ENCODE measurements at places on chromosomes 5 and 9. TPM values are rescaled to one million over a fixed set of nuclear protein-coding genes. Genes with fewer than 3 reads are reported as not detected.

Gene GRIA1
- polyA plus RNA-seq, result 0.28 TPM

Gene NFIB
- 84.4 TPM for polyA plus RNA-seq

Gene DNAJB5
- polyA plus RNA-seq, result 38.8 TPM

Gene ANKRD55
- 0.27 TPM for polyA plus RNA-seq

Gene PHYHD1
- polyA plus RNA-seq, result 45.1 TPM

Gene TEX48
- not detected for polyA plus RNA-seq

Gene FAM78A
- 44.5 TPM for polyA plus RNA-seq

Gene TYRP1
- polyA plus RNA-seq, result 2.2 TPM

Gene ADAMTSL2
- 4.0 TPM for polyA plus RNA-seq

Gene GABRA1
- not detected for polyA plus RNA-seq

Gene MACIR
- 13.6 TPM for polyA plus RNA-seq

Gene ENHO
- polyA plus RNA-seq, result 4.3 TPM

Gene SLC12A7
- 10.2 TPM for polyA plus RNA-seq

- DNase-seq, result no peak
Observed at GRCh38 chr9:86892576-86892975, 54.7 kb downstream of the GAS1 start.

- no peak for DNase-seq
Observed at GRCh38 chr9:137365056-137365455, 57.9 kb downstream of the EXD3 start.

- no peak for DNase-seq
Observed at GRCh38 chr9:37290940-37291485, 131.5 kb upstream of the GRHPR start.

DNA sequence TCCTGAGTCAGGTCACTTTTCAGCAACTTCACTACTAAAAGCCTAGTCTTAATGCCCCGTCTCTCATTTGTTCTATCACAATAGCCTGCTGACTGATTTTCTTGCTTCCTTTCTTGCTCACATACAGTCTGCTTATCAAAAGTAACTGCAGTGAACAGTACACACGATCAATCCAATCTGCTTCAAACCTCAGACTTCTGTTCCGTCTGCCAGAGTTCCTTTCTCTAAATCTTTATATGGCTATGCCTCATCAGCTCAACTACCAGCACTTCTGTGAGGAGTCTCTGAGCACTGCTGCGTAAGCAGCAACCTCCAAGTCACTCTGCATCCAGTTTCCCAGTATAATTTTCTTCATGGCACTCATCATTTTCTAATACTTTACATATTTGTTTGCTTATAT, 34.8 kb upstream of the PUM3 start:
- no peak for DNase-seq

GRCh38 chr5:115838885-115839518, 2.4 kb downstream of the ATG12 start:
- DNase-seq, result peak; percentile 48

GRCh38 chr9:28166179-28166578, 592.9 kb upstream of the C9orf72 start:
- no peak for DNase-seq

- peak; percentile 61 for DNase-seq
Observed at GRCh38 chr9:111661150-111661801, at the start of gene GNG10. GNG10 (plus strand) TSS chr9:111661605; CDS start chr9:111661635, 30 bp downstream.

DNA sequence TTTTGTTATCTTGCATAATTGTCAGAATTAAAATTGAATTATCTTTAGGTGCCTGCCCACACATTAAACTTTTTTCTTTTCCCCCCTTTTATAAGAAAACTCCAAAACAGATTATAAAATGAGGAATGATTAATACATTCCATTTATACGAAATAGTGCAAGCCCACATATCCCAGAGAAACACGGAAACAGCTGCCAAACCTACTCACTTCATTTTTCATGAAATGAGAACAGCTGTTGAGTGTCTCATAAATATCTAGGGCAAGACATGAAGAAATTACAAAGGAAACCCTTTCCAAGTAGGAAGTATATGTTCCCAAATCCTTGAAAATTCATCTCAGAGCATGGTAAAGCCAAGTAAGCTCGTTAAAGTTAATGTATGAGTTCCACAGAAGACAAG, 459.4 kb upstream of the NMUR2 start:
- peak; percentile 11 for DNase-seq

DNA sequence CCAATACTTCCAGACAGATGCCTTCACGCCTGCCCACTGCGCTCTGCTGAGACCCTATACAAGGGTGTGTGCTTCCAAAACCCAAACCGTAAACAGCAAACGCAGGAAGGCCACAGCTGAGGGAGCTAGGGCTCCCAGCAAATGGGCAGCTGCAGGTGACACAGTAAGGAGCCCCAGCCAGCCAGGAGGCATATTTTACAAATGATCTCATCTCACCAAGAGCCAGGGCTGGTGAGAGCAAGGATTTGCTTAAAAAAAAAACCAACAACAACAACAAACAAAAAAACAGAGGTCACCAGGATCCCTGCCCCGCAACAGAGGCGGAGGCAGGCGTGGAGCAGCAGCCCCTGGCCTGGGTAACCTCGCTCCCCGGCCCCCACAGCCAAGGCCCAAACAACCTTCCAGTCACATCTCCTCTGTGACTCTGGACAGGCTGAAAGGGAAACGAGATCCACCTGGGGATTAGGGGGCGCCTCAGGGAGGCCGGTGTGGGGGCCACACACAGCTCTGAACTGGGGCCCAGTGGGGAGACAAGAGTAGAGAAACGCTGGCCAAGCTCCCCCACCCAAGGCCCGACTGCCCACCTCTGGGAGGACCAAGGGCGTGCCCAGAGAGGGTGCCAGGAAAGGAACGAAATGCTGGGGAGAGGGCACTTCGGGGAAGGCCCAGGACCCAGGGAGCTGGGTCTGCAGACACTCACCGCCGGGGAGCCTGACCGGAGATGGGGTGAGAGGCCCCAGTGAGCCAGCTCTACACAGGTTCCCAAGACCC, 3.3 kb downstream of the NACC2 start:
- DNase-seq, result no peak

DNA sequence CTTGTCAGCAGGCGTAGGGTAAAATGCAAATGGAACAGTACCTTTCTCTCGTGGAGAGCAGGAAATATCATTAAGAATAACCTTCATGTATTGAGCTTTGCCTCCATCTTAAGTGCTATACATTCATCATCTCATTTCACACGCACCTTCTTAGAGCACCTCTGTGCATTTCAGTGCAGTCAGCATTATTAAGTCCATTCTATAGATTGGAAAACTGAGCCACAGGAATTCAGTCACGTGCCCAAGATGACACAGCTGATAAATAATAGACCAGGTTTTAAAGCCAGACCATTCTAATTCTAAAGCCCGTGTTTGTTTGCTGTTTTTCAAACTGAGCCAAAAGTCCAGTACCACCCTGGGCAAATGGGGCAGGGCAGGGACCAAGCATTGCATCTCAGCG, 109.2 kb upstream of the WWC1 start:
- no peak for DNase-seq

GRCh38 chr5:11346336-11346735, 557.9 kb downstream of the CTNND2 start:
- no peak for DNase-seq

GRCh38 chr5:73943397-73943796, 317.4 kb downstream of the ARHGEF28 start:
- DNase-seq, result no peak

DNA sequence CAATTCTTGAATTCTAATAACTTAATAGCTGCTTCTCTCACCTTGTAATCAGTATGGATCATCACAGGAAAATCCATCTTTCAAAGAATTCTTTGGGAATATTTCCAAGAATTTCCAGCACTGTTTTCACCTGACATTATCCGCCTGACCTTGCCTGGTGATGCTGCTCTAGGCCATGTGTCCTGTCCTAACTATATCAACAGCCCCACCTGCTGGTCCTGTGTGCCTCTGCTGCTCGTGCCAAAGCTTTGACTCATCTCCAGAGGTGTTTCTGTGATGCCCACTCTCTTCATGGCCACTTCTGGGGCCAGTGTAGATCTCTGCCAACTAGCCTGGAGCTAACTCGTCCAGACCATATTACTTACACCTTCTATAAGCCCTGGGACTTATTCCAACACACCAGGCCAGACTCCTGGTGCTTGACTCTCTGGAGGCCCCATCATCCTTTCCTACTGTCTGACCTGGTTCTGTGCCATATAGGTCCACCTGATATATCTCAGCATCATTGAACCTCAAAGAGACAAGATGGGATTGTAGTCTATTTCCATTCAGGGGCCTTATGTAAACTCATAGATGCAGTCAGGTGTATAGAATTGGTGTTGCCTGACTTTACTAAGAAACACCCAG, 67.5 kb upstream of the CKMT2 start:
- DNase-seq, result peak; percentile 48

- DNase-seq, result no peak
Observed at GRCh38 chr9:2610985-2611384, 10.6 kb upstream of the VLDLR start.

GRCh38 chr9:125511789-125512660, 195.0 kb downstream of the MAPKAP1 start:
- no peak for DNase-seq

DNA sequence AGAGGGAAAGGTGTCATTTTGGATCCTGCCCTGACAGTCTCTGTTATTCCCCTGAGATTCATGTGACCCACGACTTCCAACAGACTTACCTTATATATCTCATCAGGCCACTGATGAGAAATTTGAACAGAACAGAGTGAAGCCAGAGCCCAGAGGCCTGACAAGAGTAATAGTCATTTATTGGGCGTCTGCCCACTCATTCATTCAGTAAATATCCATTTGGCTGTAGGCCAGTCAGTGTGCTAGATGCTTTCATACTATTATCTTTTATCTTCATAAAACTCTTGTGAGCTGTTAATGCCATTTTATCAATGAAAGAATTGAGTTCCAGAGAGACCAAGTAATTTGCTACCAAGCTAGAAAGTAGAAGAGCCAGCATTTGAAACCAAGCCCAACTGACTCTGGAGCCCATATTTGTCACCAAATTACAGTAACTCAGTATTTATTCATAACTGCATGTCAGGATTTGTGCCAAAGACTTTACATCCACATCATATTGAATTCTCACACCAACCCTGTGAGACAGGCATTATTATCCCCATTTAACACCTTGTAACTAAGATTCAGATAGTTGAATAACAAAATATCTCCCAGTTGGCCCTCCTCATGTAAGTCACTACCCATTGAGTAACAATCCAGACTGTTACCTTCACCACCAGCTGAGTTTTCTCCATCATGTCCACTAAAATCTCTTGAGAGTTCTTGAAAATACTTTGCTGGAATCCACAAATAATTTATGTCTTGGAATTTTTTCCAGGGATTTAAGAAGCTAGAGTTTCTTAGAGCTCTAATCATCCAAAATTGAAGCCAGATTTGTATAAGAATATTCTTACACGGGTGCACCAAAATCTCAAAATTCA, 2.5 kb downstream of the PTPDC1 start:
- DNase-seq, result no peak

DNA sequence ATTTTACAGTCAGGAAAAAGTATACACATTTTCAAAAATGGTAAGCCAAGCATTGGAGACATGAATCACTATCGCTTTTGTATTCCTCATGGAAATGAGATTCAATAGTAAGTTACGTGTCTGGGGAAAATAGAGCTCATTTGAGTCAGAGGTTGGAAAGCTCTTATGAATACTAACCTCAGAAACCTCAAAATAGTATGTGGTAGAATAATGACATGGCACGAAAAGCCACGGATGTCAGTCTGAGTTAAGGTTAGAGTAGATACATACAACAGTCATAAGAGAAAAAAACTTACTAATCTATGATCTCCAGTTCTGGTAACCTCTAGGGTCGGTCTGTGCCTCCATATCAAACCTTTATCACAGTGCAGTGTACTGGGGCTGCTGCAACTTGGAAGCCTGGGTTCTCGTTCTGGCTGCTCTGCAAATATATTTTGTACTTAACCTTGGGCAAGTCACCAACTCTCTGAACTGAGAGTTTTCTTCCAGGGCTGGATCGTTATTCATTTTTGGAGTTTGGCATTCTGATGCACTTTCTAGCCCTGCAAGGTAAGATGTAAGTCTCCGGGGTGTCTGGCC, 31.8 kb downstream of the MAP1B start:
- peak; percentile 49 for DNase-seq

GRCh38 chr5:154494036-154494435, 16.0 kb upstream of the HAND1 start:
- no peak for DNase-seq

- DNase-seq, result no peak
Observed at GRCh38 chr9:96258967-96259366, 43.0 kb downstream of the HSD17B3 start.

DNA sequence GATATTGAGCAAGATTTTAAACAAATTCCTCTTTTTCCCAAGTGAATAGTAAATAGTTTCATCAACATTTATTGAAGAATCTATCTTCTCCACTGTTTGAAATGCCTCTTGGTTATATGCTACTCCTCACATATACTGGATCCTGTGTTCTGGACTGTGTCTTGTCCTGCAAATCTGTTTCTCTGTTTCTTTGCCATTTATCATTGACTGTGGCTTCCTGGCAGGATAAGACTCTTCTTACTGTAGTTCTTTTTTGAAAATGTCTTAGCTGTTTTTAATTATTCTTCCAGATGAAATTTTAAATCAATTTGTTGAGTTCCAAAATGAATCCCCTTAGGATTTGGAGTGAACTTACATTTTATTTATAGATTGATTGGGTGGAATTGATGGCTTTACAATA, 27.8 kb downstream of the RALGPS1 start:
- peak; percentile 57 for DNase-seq

- no peak for DNase-seq
Observed at GRCh38 chr9:69297300-69297980, 27.6 kb upstream of the ENTREP1 start.

- DNase-seq, result no peak
Observed at GRCh38 chr5:134053840-134054338, 49.1 kb upstream of the VDAC1 start.

DNA sequence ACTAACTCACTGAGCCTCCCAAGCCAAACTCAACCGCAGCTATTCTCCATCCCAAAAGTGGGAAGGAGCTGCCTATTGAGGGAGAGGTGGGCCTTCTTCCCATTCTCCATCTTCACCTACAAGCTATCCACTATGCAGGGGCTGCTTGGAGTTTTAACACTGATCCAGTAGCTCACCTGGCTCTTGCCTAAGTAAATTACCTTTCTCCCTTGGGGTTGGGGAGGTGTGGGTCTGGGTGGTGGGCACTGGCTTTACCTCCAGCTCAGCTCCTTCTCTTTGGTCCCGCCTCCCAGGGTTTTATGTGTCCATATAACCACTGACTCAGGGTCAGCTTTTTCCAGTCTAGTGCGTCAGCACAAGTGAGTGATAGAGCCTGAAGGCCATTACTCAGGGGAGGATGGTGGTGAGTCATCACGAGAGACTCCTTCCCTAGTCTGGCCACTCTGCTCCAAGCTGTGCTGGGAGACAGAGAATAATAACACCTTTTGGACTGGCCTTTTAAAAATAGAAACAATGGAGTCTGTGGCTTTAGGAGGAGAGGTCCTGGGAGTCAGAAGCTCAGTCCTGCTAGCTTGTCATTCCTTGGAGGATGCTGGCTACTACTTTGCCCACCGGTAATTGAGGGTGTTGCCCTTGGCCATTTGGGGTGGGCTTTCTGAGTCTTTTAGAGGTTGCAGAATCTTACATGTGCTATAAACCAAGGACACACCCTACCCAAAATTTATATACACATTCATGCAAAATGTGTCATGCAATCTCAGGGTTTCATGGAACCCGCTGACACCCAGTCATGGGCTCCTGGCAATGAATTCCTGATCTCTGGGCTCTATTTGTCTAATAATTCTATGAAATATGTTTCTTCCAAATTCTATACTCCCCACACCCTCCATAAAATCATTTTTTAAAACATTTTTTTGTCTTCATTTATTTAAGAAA, 35.6 kb upstream of the ATP6V1G1 start:
- peak; percentile 8 for DNase-seq

- no peak for DNase-seq
Observed at GRCh38 chr5:141135718-141136266, 786 bp downstream of the PCDHB5 start.

GRCh38 chr5:113090336-113091106, 113.9 kb downstream of the DCP2 start:
- DNase-seq, result no peak

All from hindlimb muscle (tissue), 1 donor.